ENCODE measurements at places on chromosomes 7 and 10.

GRCh38 chr7:13897819-13898218 is 91.6 kb downstream of the ETV1 start:
- no peak for DNase-seq

GRCh38 chr7:83791737-83792136 is 142.8 kb upstream of the SEMA3E start:
- no peak for DNase-seq

DNA sequence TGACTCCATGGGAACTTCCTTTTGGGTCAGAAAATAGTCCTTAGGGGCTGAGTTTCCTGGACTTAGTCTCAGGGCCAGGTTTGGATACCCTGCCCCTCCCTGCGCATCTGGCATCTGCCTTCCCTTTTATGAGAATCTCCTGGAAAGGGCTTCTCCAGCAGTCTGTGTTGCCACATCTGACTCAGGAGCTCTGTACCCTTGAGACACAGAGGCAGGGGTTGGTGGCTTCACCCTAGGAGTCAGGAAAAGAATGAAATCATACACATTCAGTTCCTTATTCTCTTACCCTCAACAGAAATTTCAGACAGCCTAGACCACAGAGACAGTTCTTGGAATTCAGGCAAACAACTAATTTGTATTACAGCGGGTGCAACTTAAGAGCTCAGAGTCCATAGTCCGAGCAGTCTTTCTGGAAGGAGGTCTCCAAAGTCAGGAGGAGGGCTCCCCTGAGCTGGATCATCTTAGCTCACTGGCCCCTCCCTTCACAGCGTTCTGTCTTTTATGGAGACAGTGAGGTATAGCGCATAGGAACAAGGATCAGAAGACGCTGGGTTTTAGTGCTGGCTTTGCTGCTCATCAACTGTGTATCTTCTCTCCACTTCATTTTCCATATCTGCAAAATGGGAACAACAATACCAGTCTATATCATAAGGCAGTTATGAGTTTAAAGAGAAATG is 3.0 kb upstream of the PLAU start:
- DNase-seq: no peak

- no peak for DNase-seq
Observed at GRCh38 chr7:22771872-22772228, 44.9 kb downstream of the IL6 start.

DNA sequence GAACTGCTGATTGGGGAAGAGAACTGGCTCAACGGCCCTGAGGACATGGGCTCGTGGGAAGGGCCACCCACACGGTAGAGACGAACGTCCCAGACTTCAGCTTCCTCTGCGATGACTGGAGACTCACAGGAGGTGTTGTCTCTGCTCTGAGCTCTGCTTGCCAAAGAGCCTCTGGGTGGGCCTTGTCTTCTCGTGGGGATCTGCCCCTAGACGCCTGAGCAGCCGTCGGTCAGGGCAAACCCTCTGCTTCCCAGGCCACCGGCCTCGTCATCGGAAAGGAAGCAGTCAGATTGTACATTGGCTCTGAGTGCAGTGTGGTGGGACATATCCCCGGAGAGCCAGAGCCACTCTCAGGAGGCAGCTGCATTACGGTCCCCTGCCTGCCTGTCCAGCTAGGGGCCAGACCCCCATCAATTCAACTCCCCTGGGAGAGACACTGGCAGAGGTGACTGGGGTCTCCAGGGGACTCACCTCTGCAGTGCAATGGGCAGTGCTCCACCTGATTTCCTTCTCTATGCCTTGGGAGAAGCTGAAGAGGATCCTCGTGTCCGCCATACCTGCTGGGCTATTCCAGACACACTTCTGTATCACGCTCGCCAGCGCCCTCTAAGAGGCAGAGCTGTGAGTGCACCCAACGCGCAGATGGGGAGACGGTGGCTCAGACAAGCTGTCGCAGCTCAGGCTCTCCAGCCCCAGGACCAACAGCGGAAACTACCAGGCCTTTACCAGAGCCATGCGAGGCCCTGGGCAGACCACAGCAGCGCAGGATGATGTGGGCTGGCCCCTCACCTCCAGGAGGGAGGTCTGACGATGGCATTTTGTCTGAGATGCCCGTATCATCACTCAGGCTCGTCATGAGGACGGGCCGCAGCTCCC is 227.4 kb downstream of the TCERG1L start:
- no peak for DNase-seq

Data from HFF-Myc (cell line).